ENCODE measurements at places on chromosomes 2 and 18.

GRCh38 chr18:47334966-47335365, 83.5 kb upstream of the SKOR2 start:
- DNase-seq: no peak

GRCh38 chr2:152335016-152335725, at the start of gene FMNL2:
Gene FMNL2 (plus strand): TSS chr2:152335174.
- DNase-seq: no peak

DNA sequence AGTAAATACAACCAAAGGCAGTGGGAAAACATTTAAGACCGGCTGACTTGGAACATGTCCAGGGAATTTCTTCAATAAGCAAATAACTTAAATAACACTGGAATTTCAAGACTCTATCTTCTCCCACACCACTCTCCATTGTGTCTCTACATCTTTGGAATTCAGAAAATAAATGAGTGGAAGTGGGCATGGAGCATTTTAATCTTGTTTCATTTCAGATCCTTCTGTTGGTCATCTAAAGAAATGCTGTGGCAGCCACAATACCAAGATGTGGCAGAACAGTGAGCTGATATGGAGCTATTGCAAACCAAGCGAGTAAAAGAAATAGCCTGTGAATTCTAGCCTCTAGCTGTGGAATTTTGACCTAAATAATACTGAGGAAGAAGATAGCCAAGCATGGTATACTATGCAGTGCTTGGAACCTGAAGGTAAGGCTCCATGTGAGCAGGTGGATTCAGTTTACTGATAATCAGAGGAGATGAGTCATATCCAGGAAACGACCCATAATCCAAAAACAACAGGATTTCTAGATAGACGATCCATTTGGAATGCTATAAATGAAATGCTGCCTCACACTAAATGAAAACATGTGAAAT, 157.1 kb upstream of the SCN7A start:
- no peak for DNase-seq

DNA sequence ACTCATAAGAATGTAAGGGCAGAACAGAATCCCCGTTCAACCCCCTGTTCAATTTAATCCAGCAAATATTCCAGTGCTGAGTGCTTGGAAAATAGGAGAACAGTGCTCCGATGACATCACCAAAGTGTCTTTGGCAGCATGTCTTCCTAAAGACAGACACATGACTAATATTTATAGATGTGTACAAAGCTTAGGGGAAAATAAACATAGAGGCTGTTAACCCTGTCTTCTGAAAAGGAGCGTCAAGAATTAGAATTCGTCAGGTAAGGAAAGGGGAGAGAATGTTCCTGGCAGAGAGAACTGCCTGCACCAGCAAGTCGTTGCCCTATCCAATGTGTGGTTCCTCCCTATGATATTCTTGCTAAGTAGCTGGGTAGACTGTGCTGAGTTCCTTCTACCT, 72.7 kb downstream of the PLB1 start:
- DNase-seq: no peak

- no peak for DNase-seq
These were observed 188.2 kb downstream of the LTBP1 start for GRCh38 chr2:33134791-33135560.

DNA sequence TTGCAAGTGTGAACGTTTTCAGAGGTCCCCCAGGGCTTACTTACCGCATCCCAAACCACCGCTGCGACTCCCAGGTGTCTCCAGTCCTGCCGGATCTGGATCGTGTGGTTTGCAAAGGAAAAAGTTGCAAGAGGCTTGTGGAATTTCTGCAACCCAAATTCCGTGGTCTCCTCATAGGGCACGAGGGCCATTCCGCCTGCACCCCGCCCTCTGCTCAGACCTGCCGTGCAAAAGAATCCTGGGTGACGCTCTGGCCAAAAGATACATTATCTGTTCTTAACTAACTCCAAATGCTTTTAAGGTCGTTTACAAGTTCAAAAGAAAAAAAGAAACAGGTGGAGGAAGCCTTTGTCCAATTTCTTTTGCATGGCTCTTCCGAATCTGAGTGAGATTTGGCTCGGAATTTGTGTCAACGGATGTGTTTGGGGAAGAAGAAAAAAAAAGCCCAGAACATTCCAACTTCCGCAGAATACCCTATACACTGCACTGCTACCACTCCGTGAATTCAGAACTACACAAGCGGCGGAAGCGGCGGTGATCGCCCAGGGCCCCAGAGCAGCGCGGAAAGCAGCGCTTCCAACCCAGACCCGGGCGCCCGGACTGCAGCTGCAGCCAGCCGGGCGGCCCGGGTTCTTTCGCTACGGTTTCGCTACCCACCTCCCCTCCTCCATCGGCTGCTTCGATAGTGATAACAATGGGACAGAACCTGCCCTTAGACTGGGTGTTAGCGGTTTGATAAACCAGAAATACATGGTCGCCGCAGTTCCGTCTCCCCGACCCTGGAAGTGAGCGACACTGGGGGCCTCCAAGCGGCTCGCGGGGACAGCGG, 795 bp downstream of the METTL21A start:
- DNase-seq: peak; percentile 36

GRCh38 chr2:204343685-204344084, 201.6 kb upstream of the PARD3B start:
- no peak for DNase-seq

DNA sequence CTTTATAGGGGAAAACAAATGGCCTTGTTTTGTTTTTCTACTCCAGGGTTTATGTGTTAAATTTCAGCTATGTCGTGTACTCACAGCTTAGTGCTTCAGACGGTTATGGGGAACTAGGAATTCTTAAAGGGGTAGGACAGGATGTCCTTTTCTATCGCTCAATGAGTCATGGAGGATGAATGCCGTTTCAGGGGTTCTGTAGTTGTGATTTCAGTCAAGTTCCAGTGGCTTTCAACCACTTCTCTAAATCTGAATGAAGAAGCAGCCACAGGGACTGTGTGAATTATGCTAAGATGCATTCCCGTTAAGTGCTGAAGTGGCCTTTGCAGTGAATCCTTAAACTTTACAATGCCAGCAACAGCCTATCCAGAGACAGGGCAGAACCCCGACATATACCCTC, 1231.7 kb upstream of the ZEB2 start:
- no peak for DNase-seq

DNA sequence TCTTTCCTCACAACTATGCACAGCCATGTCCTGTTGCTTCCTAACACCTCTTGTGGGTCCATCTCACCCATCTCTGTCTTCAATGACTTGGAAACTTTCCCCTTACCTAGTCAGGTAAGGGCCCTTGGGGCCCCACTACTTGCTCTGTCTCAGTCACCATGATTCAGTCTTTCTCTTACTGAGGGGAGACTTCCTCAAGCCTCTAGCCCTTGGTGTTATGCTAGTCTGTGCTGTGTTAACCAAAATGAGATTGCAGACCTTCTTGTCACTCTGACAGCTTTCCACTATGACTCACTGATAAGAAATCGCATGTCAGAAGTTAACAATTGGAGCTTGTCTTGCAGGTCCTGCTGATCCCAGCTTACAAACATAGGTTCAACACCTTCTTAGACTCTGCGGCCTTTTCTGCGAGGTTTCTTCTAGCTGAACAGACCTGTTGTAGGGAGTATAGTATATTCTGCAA, 65.3 kb downstream of the WDR75 start:
- DNase-seq: peak; percentile 50

DNA sequence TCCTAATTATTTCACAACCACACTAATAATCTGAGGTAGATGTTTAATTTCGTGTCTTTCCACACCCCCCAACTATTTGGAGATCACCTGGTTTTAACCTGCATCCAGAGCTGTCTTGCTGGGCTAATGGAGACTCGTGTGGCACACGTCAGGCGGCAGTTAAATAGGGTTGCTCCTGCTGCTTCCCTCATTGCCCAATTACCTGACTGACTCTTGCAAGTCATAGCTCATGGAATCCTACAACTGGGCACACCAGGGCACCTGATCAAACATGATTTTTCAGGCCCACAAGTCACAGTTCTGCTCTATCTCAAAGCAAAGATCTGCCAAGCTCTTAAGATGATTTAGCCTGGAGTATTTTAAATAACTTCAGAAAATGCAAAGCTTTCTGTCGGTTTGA, 1430.4 kb upstream of the ACVR2A start:
- DNase-seq: no peak

Measured in CMK (cell line).